Fibroblast of pulmonary artery (primary cell): ENCODE measurements at places on chromosomes 11 and 22.

DNA sequence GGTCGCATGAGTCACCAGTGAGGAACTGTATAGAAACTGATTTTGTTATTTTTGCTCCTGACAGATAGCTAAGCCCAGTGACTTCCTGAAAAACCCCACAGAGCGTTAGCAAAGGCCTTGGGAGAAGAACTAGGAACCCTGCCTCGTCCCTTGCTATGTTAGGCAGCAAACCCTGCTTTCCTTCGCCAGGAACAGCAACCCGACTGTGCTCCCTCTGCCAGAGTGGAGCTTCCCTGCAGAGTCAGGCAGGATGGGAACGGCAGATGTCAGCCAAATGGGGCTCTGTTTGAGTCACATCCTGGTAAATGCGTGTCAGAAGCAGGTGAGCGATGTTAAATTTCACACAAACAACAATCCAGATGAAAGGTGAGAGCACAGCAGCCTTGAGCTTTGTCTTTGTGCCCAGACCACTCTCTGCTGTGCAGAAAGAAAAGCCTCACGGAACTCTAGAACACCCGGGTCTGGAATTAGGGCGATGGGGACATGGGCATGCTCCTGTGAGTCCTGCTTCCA, 186.6 kb downstream of the ADAMTS15 start:
- peak; percentile 49 for DNase-seq

DNA sequence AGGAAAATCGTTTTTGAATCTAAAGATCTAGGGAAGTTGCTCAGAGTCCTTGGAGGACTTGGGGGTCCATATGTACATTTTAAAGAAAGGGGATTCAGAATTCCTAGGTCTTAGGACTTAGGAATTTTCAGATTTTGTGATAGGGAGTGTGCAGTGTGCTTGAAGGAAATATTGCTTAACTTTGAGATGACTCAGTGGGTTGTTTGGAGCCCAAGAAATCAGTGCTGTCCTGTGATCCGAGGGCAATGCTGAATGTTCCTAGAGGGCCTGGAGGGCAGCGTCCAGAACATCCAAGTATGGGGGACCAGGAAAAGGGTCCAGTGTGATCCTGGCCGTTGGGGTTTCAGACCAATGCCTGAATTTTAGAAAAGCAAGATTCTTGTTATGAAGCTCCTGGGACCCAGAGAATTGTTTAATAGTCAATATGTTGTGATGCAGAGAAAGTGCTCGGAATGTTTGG, 3.1 kb upstream of the IGF2 start:
- peak; percentile 56 for DNase-seq

- no peak for DNase-seq
Observed at GRCh38 chr11:63623513-63624140, 9.4 kb upstream of the PLAAT3 start.

GRCh38 chr22:39908136-39908535, 7.3 kb downstream of the GRAP2 start:
- DNase-seq: no peak

DNA sequence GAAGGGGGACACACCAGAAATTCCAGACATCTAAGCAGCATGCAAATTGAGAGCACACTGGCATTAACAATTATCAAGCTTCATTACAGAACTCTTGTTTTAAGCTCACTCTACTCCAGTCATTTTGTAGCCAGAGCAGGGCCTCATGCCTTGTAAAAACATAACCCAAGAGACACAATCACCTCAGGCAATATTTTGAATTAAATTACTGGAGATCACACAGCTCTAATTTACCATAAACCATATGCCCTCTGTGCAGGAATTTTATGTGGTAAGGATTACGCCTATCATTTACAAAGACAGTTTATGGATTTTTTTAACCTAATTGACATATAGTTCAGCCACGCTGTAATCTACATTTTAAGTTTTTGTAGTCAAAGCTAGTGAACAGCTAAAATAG, 414.1 kb upstream of the DDI1 start:
- DNase-seq: no peak

- DNase-seq: peak; percentile 83
Observed at GRCh38 chr11:33329705-33330329, 72.6 kb downstream of the HIPK3 start.

DNA sequence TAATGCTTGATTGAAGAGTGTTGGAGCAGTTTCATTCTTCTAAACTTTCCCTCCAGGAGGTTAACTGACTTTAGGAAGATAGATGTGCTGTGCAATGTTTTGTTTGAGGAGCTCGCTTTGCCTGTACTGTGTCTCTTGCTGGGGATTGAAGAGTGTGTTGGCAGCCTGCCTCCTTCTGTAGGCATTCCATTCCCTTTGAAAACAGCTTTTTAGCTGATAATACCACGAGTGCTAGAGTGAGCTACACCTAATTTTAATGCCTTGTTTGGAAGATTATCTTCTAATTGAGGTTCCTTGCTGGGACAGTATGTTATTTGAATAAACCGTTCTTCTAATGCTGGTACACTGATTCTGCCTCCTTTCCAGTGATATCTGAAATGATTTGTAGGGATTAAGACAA, 7.2 kb downstream of the DDX10 start:
- DNase-seq: peak; percentile 71

- DNase-seq: peak; percentile 66
Observed at GRCh38 chr11:93123351-93123898, 74.4 kb downstream of the SLC36A4 start.

DNA sequence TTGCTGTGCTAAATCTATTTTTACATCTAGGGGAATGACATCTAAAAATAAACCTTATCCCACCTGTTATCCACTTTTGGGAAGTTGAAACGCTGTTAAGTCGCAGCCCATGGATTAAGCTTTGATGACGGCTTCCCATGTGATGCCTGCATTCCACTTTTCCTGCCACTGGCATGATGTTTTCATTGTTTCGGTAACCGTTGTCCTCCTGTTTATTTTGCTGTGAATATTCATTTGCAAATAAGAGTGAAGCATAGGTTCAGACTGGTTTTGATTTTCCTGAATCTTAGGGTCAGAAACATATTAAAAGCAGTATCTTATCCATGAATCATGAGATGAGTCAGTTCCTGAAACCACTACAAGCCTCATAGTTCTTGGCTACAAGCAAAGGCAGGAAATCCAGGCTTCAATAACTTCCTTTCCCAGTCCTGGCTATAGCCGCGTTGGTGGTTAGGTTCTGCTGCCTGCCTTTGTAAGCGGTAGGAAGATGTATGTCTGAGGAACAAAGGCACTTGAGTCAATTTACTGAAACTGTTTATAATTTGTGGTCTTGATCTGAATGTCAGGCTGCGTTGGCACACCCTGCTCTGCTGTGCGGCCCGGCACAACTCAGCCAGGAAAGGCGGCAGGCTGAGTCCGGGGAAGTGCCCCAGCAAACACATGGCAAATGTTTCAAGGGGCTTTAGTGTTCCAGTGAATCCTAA, 19.4 kb downstream of the TEAD1 start:
- DNase-seq: peak; percentile 98

DNA sequence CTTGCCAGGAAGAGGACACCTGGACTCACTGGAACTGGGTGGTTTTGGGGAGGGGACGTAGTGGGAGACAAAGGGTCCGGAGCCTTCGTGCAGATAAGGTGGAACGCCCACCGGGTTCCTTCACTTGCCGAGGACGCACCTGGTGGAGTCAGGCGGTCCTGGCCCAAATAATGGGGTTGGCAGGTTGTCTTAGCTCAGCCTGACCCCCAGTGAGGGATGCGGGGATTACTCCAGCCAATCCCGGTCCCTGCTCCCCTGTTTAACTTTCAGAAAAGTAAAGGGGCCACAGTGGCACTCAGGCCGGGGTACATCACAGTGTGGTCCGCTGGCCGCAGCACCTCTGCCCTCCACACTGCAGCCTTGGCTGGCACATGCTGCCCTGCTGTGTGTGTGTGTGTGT, 18.0 kb downstream of the A4GALT start:
- no peak for DNase-seq

GRCh38 chr11:100777103-100777502, 90.0 kb downstream of the ARHGAP42 start:
- DNase-seq: no peak

DNA sequence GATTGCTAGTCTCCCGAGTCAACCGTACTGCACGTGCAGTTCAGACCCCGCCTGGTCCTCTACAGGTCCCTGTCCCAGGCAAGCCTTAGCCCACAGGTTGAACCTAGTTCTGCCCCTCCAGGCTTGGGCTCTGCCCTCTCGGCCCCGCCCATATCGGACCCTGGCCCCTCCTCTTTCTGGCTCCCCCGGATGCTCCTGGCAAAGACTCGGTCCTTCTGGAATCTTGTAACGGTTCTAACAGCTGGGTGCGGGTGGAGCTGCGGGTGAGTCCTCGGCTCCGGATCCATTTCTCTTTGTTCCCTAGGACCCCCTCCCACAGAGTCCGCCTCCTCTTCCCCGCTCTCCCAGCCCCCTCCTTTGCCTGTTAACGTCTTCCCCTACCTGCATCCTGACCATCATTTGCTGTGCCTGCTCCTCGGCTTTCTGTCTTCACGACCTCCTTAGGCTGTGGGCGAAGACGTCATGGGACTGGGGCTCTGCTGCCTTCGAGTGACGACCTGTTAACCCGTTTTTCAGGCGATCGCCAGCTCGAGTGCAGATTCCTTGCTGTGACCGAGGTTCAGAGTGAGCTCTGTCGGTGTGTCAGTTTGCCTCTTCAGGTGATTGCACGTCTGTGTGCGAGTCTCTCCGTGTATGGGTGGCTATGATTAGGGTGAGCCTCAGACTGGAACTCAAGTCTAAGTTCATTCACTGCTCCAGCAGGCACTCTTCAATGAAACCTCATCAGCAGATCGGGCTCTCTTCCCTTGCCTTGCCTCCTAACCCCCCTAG, at the start of gene DNHD1:
TSS of gene DNHD1 (plus strand) at position 212 of the 771 bp plus-strand sequence. CDS start 936 bp downstream, outside the sequence.
- no peak for DNase-seq

GRCh38 chr22:20953668-20954500, 13.2 kb upstream of the AIFM3 start:
- DNase-seq: peak; percentile 75

GRCh38 chr11:68282141-68282860, 10.5 kb upstream of the C11orf24 start:
- DNase-seq: no peak

DNA sequence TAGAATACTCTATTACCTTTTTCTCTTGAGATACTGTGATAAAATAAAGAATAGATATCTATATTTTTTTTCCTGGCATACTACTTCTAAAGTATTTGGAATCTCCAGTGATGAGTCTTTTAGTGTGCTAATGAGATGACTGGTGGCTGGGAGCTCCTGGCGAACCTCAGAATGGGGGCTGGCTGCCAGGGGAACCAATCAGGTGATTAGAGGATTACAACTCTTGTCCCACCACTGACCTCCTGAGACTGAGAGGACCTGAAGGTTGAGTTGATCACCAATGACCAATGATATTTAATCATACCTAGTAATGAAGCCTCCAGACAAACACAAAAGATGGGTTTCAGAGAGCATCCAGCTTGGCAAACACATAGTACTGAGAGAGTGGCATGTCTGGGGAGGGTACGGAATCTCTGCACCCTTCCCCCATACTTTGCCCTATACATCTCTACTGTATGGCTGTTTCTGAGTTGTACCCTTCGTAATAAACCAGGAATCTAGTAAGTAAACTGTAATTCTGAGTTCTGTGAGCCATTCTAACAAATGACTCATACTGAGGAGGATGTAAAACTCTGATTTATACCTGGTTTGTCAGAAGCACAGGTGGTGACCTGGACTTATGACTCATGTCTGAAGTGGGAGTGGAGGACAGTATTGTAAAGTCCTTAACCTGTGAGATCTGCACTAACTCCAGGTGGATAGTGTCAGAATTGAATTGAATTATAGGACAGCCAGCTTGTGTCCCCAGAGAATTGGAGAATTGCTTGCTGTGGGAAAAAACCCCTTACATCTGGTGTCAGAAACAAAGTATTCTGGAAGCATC, 325.3 kb upstream of the LRRC4C start:
- DNase-seq: no peak

- no peak for DNase-seq
Observed at GRCh38 chr11:76047766-76048165, 158.5 kb downstream of the WNT11 start.

- no peak for DNase-seq
Observed at GRCh38 chr11:58837707-58838388, 6.7 kb downstream of the GLYATL2 start.

- DNase-seq: no peak
Observed at GRCh38 chr22:30372915-30373314, 14.3 kb downstream of the RNF215 start.

- DNase-seq: no peak
Observed at GRCh38 chr11:1333860-1334259, 24.4 kb upstream of the TOLLIP start.

GRCh38 chr11:13008061-13008435, 1.1 kb upstream of the RASSF10 start:
- no peak for DNase-seq

DNA sequence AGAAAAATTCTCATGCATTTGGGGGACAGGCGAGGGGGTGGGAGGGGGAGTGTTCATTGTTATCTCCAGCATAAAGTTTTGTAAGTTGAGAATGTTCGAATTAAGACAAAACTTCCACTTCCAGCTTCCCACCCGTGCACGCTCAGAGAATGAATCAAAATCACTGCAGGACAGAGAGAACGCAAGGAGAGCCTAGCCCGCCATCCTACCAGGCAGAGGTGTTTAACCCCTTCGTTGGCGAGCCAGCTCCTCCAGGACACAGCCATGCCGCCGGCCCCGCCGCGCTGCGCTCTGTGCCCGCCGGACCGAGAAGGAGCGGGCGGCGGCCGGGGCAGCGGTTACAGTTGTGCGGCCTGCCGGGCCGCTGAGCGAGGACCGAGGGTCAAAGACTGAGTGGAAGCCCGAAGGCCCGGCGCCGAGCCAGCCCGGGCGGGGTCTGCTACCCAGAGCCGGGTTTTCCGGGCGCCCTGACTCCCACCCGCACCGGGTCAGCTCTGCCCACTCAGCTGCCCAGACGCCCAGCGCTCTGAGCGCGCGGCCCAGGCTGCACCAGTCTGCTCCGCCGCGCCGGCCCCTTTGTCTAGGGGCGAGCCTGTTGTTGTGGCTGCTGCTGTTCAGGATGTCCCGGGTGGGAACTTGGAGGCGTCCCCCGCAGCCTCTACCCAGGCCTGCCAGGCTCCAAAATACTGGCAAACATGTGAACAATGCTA, at the start of gene NOX4:
TSS of gene NOX4 (minus strand) at position 395 of the 710 bp plus-strand sequence. CDS start at position 266, 129 bp downstream.
- peak; percentile 63 for DNase-seq
